ENCODE measurements at places on chromosomes 7 and 10. TPM values are rescaled to one million over a fixed set of nuclear protein-coding genes. Genes with fewer than 3 reads are reported as not detected.

The UBE2D1 gene
- total RNA-seq: 13.6 TPM

The PAPOLB gene
- total RNA-seq: not detected

GRCh38 chr7:27921081-27921836 lies 181.3 kb downstream of the TAX1BP1 start:
- no peak overlapping the region for H3K27ac ChIP-seq
- peak; percentile 73 for DNase-seq
- H3K36me3 ChIP-seq: no peaks in the 10 kb centered on the region

DNA sequence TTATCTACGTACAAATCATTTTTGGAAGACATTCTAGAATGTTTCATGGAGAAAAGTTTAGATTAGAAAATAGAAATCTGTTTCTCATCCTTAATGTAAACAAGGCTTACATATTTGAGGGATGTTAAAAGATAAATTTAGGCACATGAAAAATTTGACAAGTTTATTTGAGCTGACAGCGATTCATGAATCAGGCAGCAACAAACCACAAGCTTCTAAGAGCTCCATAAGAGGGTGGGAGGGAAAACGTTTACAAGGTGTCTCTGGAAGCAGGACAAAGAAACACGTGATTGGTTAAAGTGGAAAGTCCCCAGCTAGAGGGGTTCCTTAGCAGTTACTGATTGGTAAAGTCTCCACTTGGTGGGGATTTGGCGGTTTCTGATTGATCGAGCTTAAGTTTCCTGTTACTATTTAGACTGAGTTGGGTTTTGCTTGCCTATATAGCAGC lies 228.9 kb upstream of the PITRM1 start:
- H3K36me3 ChIP-seq: no peaks in the 10 kb centered on the region
- no peak overlapping the region for H3K27ac ChIP-seq
- DNase-seq: no peak
- H3K27me3 ChIP-seq: no peaks in the 10 kb centered on the region

- no peak for DNase-seq
- no peak overlapping the region for H3K27ac ChIP-seq
These were observed 446.0 kb upstream of the PODXL start for GRCh38 chr7:132002343-132002968.

The ZP3 gene
- 0.99 TPM for total RNA-seq

- no peak for DNase-seq
- H3K27ac ChIP-seq: no peak overlapping the region
- no peaks in the 10 kb centered on the region for H3K27me3 ChIP-seq
- no peaks in the 10 kb centered on the region for H3K36me3 ChIP-seq
- no peaks in the 10 kb centered on the region for H3K4me1 ChIP-seq
These were observed 16.5 kb downstream of the KNDC1 start for GRCh38 chr10:133176546-133176945.

- H3K27ac ChIP-seq: peak overlapping the region; percentile 75
- peaks cover 52% of the 10 kb centered on the region for H3K4me1 ChIP-seq
- peak; percentile 96 for DNase-seq
- no peak overlapping the region for H3K4me3 ChIP-seq
- no peaks in the 10 kb centered on the region for H3K27me3 ChIP-seq
These were observed 72.8 kb downstream of the CCNY start for GRCh38 chr10:35409094-35409582.

DNA sequence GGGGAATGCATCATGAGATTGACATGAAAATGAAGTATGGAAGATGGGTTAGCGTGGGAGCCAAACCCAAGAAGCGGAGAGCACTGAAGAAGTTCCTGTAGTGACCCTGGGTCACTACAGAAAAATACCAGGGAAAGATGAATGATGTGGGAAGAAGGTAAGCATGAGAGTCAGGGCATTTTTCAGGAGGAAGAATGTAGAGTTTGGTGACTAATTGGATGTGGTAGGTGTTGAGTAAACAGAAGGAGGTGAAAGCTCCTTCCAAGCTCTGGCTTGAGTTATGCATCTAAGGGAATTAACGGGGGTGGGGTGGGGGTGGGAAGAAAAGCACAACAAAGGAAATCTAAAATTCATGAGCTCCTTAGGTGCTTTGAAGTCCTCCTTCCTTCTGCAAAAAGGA lies 238.1 kb upstream of the AOAH start:
- no peak overlapping the region for H3K27ac ChIP-seq
- no peak overlapping the region for H3K4me3 ChIP-seq
- no peaks in the 10 kb centered on the region for H3K4me1 ChIP-seq
- H3K27me3 ChIP-seq: no peaks in the 10 kb centered on the region
- no peak for DNase-seq

DNA sequence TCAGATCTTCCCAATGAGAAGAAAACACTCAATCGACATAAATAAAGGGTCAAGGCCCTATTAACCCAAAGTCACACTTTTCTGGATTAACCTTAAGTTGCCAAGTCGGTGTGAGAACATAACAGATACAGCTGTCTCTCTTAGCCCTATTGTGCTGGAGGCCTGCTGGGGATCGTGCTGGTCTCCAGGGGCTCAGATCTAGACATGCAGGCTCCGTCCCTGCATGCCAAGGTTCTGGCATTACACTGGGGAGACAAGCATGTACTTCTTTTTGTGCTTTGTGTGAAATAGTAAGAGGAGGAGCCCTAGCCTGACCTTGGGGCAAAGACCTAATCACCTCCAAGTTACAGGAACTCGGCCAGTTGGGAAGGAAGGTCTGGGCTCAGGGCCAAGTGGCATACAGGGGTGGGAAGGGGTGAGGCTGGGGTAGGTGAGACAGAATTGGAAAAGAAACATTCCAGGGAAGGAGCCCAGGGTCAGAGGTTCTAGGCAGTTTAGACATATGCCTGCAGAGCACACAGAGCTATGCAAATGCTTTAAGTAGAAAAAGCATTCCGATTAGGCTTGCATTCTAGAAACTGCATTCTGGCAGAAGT lies 216.4 kb downstream of the HECW1 start:
- peaks cover 3% of the 10 kb centered on the region for H3K4me1 ChIP-seq
- no peak overlapping the region for H3K4me3 ChIP-seq
- H3K36me3 ChIP-seq: no peaks in the 10 kb centered on the region
- peak; percentile 47 for DNase-seq

The PRPS1L1 gene
- total RNA-seq: not detected

The CHST15 gene
- 2.2 TPM for total RNA-seq

The NRG3 gene
- total RNA-seq: not detected

The KAZALD1 gene
- total RNA-seq: 58.1 TPM

- H3K27me3 ChIP-seq: no peaks in the 10 kb centered on the region
- no peak overlapping the region for H3K4me3 ChIP-seq
- no peak overlapping the region for H3K27ac ChIP-seq
- H3K4me1 ChIP-seq: no peaks in the 10 kb centered on the region
These were observed 154.2 kb upstream of the KCTD7 start for GRCh38 chr7:66474441-66474840.

The ANKRD7 gene
- total RNA-seq: 0.93 TPM

DNA sequence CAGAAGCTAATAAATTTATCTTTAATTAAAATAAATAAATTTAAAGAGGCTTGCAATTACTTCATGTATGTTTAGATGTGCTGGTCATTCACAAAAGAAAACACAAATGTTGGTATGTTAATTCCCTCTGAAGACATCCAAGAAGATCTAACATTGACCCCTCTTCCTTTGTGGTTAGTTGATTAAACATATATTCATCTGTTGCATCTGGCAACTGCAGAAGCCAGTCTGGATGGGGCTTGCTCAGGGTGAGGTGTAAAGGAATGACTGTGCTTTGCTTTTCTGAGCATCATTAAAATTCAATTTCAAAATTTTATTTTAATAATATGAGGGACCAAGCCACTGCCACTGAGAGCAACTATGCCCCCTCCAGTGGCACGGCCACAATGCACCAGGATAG lies 36.4 kb upstream of the FERD3L start:
- no peak overlapping the region for H3K27ac ChIP-seq
- H3K4me1 ChIP-seq: no peaks in the 10 kb centered on the region
- no peak for DNase-seq
- no peaks in the 10 kb centered on the region for H3K27me3 ChIP-seq

DNA sequence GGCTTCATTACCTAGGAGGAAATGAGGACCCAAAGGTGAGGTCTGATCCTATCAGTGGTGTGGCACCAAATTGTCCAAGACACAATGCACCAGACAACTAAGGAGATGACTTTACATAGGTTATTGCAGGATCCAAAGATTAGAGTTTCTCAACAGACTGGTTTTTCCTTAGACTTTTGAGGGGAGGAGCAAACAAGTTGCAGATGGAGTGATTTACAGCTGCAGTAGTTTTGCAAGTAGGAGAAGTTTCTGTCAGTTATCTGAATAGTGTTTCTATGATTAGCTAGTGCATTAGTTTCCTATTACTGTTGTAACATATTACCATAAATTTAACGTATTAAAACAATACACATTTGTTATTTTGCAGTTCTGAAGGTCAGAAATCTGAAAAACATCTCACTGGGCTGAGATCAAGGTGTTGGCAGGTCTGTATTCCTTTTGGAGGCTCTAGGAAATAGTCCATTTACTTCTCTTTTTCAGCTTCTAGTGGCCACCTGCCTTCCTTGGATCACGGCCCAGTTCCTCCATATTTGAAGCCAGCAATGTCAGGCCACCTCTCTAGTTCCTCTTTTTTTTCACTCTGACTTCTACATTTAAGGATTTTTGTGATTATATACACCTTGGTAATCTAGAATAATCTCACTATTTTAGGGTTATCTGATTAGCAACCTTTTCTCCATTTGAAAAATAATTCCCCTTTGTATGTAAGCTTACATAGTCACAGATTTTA lies 994.9 kb downstream of the REEP3 start:
- no peak overlapping the region for H3K27ac ChIP-seq
- DNase-seq: no peak
- no peak overlapping the region for H3K4me3 ChIP-seq
- H3K4me1 ChIP-seq: no peaks in the 10 kb centered on the region
- H3K27me3 ChIP-seq: no peaks in the 10 kb centered on the region
- no peaks in the 10 kb centered on the region for H3K36me3 ChIP-seq

All from SJCRH30 (cell line).